ENCODE measurements at places on chromosomes 6 and 20.

DNA sequence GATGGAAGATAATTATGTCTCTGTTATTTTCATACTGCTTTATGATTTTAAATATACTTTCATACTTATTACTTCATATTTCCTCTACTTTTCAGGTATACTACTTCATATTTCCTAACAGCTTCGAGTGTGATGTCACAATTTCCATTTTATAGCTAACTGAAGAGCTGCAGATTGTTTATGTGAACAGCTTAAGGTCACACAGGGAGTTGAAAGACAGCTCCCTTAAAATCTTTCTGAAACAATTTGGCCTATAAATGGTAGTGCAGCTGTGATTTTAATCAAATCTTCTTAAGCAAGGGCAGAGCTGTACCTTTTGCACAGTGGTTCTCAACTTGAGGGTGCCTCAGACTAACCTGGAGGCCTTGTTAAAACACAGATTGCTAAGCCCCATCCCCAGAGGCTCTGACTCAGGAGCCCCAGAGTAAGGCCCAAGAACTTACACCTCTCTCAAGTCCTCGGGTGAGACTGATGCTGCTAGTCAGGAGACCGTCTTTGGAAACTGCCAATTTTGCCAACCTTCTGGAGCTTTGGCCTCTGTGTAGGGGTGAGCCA lies 347.0 kb upstream of the HSF2 start:
- no peak for DNase-seq

DNA sequence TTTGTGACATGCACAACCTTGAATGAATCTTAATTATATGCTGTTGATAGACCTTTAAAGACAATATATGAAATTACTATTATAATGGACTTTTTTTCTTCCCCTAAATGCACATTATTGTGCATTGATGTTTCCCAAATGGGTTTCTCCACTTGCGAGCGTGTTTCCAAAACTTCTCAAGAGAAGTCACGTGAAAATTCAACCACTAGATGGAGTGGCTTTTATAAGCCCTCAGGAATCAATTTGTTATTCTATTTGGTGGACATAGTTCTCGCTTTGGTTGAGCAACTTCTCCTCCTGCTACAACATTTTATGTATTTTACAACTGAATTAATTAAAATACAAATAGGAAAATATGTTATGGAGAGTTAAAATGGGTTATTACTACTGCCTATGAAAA lies 9.0 kb downstream of the CNR1 start:
- no peak for DNase-seq

DNA sequence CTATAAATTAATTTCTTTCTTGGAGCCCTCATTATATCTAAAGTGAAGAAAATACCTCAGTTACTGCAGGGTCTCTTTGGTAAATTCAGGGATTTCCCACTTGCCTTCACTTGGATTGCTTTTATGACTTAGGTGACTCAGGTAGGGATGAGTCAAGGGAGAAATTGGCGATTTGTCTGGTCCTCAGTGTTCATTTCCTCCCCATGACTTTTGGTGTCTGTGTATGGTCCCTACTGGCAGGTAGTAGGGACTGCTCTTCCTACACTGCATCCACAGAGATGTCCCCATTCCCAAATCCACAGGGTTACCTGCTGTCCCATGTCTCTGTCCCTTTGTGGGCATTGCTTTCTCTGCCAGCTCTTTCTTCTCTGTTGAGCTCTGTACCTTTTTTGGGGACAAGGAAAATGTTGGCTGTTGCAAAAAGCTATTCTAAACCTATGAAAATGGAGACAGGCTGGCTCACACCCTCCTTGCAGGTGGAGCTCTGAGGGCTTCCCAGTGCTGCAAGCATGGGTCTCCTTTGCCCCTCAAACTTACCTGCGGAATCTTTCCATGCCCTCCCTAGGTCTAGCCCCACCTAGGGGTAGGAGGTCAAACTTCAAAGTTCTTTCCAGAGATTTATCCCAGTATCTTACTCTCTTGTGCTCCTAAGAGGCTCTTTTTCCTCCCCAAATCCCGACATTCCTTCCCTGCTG lies 211.9 kb downstream of the ZNF217 start:
- DNase-seq, result no peak

- DNase-seq, result no peak
Observed at GRCh38 chr6:134187751-134188150, 130.2 kb downstream of the SGK1 start.

DNA sequence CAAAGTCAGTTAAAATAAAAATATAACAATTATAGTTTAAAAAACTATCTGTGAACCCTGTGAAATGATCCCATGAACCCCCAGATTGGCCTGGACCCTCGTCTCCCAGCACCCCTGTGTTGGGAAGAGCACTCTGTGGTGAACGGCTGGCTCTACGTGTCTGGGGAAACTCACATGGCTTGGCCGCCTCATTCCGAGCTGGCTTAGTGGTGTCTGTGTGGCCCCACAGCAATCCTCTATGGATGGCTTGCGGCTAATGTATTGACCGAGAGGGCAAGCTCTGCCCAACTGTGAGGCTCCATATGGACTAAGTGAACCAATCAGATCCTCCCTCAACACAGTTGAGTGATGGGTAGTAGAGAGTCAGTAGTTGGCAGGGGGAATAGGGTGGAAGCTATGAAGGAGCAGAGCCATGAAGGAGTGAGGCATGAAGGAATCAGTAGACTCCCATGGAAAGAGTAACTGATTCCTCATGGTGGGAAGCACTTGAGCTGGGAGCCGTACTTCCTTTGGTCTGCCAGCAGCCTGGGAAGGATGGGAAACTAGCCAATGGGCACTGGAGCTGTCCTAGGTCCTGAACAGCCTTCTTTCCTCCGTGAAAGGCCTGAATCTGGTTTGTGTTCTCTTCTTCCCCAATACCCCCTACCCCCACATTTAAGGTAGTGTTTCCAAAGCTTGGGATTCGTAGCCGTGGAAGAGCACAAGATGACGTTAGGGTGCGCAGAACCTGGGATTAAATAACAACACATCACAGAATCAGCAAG lies 21.6 kb upstream of the ZNF831 start:
- DNase-seq, result peak; percentile 34

- DNase-seq, result no peak
Observed at GRCh38 chr20:11869641-11870040, 48.1 kb upstream of the BTBD3 start.

GRCh38 chr6:149869275-149869892 lies 5.2 kb upstream of the LRP11 start:
- no peak for DNase-seq

DNA sequence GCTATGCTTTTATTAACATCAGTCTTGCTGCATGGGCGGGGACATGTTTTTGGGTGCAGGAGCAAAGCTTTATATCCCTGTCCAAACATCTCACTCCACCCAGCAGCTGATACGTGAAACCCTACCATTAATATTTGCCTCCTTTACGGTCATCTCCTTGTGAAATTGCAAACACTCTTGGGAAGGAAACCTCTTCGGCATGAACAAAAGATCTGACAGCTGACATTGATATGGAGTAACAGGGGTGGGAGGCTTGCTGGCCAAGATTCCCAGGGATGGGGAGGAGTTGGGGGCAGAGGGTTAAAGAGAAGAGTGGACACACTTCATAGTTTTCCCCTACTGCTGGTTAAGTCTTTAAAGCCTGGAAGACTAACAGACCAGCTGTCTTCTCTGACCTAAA lies 22.2 kb upstream of the VEGFA start:
- no peak for DNase-seq

DNA sequence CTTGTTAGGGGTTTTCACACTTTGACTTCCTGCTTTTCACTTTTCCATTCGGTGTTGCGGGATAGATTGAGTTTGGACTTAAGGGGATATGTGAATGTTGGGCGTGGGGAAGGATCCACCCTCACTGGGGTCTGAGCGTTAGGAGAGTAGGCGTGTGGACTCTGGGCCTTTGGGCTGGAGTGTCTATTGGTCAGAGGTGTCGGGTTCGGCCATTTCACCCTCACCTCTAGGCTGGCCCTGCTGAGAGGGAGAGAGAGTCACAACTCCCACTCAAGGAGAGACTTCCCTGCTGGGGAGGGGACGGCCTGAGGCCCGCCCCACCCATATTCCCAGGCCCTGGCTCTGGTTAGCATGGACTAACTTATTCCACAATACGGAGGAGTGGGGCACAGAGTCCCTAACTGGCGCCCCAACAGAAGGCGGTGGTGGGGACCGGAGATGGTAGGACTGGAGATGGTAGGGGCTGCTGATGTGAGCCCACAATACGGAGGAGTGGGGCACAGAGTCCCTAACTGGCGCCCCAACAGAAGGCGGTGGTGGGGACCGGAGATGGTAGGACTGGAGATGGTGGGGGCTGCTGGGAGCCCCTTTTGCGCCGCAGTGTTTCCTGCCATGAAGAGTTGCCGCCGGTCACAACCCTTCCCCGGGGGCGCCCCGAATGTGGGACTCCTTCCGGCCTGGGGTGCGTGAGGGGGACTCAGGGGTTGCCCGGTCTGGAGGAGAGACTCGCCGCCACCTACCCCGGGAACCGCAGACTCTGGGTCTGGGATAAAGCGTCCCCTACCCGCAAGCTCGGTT lies 1.4 kb upstream of the PTPRA start:
- DNase-seq, result no peak

DNA sequence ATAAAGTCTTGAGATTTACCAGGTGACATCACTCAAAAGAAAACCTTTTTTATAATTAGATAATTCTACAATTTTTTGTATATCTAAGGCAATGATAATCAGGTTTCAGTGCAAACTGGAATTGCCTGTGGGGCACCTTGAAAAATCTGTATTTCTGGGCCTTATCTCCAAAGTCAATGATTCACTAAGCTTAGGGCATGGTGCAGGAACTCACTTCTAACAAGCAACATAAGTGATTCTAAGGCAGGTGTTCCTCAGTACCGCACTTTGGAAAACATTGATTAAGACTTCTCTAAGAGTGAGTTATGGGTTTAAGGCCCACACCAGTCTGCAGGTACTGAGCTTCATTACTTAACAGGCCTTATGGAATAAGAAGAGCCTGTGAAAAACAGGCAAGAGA lies 115.3 kb downstream of the COL12A1 start:
- no peak for DNase-seq

- DNase-seq, result peak; percentile 6
Observed at GRCh38 chr6:100719883-100720682, 161.0 kb downstream of the ASCC3 start.

- no peak for DNase-seq
Observed at GRCh38 chr20:57566803-57567459, 6.0 kb downstream of the PCK1 start.

GRCh38 chr6:161195386-161195785 lies 78.5 kb downstream of the AGPAT4 start:
- no peak for DNase-seq

GRCh38 chr6:154306696-154307095 lies 49.9 kb downstream of the IPCEF1 start:
- DNase-seq, result no peak

DNA sequence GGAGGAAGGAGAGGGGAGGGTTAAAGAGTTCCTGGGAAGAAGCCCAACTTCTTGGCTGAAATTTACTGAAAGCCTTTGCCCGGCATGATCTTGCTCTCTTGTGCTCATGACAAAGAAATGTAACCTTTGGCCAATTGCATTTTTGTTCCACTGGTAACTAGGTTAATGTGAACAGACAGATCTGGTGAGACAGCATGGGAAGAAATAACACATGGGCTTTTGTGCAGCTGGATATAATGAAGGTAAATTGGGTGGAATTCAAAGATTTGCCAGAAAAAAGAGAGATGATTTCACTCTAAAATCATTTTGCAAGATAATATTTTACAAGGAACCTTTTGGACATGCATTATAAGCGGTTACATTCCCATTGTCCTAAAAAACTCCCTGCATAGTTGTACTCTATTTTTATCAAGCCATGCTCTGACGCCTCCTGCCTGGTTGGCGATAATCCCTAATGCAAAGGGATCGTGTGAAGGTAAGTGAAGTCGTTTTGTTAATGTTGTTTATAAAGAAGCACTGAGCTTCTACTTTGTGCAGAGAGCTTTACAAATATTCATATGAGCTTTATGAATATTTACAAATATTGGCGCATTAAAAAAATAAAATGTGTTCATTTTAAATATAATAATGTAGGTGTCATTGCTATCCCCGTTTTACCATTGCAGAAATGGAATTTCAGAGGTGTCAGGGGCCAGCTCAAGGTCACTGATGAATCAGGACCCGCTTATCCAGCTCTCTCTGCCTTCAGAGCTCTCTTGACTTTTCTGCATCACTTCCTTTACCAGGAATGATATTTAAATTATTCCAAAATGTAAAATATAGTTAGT lies 161.3 kb upstream of the AGPAT4 start:
- DNase-seq, result no peak

DNA sequence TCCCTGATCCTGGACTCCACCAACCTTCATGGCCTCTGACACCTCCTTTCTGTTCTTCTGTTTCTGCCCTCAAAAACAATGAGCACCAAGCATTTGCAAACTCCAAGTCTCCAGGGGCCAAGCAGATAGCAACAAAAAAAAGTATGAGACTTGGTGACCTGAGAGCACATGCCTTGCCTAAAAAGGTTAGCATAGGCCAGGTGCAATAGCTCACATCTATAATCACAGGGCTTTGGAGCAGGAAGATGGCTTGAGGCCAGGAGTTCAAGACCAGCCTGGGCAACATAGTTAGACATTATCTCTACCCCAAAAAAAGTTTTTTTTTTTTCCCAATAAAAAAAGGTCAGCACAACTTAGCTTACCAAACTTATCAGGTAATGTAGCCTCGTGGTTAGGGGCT lies 13.7 kb upstream of the HM13 start:
- DNase-seq, result no peak

- peak; percentile 50 for DNase-seq
Observed at GRCh38 chr6:21748343-21749056, 154.9 kb downstream of the SOX4 start.

GRCh38 chr20:56867128-56867527 lies 238.0 kb downstream of the TFAP2C start:
- DNase-seq, result no peak

DNA sequence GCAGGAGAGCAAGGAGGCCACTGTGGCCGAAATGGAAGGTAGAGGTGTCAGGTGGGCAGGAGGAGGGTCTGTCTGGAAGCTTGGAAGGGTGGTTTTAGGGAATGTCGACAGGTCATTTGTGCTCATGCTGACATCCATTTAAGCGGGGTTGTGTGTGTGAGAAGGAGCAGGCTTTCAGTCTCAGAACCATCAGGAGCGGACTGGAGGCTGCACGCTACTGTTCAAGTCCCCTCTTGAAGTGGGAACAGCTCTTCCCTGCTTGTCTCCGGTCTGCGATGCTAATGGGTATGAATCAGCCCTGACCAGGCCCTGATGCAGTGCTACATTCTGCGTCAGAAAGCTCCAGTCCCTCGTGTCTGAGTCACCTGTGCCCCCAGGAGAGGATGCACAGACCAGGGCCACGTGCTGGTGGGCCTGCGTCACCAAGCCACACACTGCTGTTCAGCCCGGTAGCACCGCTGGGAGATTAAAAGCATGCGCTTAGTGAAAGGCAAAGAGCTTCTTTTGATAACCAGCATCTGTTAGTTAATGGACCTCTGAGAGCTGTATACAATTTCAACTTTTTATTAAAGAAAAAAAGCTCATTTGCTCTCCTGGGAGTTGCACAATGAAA lies 58.0 kb downstream of the APCDD1L start:
- no peak for DNase-seq

- DNase-seq, result no peak
Observed at GRCh38 chr6:161639772-161640171, 365.9 kb upstream of the AGPAT4 start.

GRCh38 chr6:87817183-87817582 lies 115.2 kb upstream of the AKIRIN2 start:
- DNase-seq, result no peak
